Activated T-cell treated with anti-CD3 and anti-CD28 coated beads for 24 hours (primary cell): ENCODE measurements at places on chromosomes 5 and 9.

DNA sequence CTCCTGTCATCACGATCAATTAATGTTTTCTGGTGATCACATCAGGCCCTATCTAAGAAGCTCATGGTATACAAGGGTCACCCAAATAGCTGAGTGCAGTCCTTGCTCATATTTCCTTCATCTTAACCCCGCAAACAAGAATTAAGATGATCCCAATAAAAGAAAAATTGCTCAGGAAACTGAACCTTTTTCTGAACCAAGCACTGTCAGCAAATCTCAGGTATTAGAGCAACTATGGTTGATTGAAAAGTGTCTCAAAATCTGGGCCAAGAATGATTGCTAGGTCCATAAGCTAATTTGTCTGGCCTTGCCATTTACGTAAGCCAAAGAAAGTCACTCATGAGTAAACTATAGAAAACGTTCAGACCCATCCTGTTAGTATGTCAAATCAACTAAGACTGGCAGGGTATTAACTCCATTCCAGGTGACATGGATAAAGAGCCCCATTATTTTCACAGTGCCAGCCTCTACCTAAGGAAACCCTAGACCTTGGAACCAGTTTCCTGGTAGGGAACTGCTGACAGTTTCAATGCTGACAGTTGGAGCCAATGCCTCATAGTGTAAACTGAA, 209.3 kb downstream of the DEPDC1B start:
- DNase-seq = no peak

GRCh38 chr9:122125158-122125508, 32.0 kb upstream of the TTLL11 start:
- peak; percentile 68 for DNase-seq

DNA sequence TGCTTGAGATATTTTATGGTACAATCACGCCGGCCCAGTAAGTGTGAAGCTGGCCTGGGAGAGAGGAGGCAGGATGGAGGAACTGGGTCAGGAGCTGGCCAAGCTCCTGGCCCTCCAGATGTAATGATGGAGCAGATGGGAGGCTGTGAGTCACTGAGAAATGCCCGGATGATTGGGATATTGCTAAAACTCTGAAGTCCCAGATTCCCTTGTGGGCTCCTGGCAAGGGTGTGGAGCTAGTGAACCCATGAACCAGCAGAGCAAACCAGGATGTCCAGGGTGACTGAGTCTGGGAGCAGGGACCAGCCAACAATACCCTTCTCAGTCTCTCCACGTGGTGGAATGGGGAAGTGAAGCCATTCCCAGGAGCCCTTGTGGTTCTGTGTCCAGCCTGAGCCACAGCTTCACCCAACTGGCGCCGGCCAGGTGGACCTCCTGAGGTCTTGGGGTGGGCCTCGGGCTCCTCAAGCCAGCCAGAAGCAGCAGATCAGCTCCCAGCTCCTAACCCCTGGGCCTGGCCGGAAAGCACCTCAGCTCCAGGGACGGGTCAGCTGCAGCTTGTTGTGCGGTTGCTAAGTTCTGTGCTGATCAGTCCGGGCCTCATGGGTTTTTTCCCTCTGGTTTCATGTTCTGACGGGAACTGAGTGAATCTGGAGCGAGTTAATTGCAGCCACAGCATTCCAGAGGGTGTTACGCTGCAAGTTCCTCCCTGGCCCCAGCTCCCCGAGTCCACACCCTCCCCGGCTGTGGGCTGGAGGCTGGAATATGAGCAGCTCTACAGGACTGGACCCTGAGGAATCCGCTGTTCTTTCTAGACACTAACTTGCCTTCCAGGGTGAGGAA, 37.6 kb downstream of the DUSP1 start:
- no peak for DNase-seq

GRCh38 chr9:112541685-112542084, 55.1 kb downstream of the KIAA1958 start:
- DNase-seq = no peak

- DNase-seq = no peak
Measured at GRCh38 chr5:87399720-87400119, 13.0 kb downstream of the CCNH start.

DNA sequence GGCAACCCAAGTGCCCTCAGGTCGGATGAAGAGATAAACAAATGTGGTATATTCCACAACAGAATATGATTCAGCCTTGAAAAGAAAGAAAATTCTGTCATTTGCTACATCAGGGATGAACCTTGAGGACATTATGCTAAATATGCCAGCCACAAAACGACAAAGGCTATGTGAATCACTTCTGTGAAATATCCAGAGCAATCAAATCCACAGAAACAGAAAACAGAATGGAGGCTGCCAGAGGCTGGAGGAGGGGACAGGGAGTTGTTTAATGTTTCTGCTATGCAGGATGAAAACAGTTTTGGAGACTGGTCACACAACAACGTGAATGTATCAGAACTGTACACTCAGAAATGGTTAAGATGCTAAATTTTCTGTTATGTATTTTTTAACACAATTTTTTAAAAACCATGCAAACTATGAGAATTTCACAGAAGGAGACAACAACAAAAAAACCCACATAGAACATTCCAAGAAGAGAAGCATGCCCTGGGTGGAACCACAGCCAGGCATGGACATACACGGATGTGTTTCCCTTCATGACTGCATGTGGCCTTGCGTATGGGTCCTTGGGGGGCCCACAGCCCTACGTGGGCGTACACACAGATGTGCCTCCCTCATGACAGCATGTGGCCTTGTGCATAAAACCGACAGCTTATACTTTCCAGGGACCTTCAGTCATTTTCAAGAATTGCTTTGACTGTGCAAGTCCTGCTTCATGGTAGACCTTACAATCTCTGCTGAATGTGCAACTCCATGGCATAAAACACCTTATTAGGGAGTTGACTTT, 146.7 kb downstream of the ROR2 start:
- no peak for DNase-seq

- DNase-seq = no peak
Measured at GRCh38 chr5:110441035-110441434, 285.4 kb downstream of the TMEM232 start.

DNA sequence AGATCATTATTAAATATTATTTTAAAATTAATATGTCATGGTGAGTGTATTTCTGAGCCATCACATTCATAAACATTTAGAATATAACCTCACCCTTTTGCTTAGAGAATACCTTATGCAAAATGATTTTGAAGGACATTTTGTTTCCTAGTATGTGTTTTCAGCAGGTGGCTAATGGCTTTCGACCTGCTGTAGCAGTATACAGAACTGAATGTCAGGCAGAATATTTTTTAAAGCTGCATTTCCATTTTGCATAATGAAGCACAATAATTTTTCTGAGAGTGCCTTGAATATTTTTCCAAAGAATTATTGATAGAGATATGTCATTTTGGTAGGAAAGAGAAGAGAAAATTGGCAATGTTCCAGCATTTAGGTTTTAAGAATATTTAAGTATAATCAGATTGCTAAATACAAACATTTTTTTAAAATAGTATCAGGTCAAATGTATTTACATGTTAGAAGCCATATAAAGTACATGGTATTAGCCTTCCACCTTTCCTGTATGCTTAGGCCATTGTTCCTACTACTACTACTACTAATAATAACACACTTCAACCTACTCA, 42.3 kb downstream of the PAM start:
- DNase-seq = no peak

DNA sequence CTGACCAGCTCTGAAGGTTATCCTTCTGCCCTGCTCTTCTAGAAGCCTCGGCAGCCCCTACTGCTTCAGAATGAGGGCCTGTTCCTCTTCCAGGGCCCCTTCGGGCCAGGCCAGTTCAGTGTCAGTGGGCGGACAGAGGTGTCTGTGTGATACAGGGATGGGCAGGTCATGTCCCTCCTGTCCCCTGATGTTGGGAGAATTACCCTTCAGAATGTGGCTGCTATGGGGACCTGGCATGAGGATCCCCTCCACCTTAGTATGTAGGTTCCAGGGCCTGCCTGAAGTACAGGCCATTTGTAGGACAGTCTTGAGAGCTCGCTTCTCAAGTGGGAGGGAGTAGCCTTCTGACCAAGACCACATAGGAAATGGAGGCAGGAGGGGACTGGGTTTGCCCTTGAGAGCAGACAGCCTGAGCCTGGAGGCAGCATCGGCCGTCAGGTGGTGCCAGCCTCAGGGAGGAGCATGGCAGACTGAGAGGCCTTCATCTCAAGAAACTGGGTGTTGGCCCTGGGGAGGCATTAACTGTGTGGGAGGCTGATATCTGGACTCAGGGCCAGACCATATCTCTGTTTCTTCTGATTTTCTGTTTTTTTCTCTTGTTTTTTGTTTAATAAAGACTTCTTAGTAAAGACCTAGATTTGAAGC, 32.0 kb downstream of the ANGPTL2 start:
- DNase-seq = no peak

DNA sequence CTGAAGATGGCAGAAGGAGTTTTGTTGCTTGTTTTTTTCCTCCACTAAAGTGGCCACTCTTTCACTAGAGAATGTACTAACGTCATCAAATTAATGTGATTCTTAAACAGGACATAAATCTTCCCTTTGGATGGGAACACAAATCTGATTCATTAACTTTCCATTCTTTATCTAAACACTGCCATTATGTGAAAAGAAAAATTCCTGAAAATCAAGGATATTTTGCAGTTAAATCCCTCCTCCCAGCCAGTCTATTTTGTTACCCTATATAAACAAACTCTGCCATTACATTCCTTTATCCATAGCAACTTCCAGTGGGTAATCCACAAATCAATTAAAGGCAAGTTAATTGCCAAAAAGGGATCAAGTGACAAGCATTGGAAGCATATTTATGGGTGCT, 546.5 kb downstream of the PDE4D start:
- DNase-seq = no peak
